ENCODE measurements at places on chromosomes 5 and 9.
A peak's percentile ranks its signal among the peaks of the same experiment; 100 is the strongest.

DNA sequence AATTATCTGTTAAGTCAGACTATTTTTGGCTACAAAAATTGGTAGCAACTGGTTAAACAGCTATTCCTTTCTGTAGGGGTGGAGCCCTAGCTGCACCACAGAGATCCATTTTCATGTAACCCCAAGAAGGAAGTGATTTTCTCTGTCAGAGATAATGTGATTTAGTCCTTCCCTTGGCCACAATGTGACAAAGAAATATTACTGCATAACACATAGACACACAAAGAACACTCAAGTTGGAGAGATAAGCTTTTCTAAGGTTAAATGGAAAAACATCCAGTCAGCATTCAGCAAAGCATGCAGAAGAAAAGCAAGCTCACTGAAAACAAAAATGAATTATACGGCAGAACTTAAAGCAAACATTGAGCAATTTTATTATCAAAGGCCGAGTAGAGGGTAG lies 227.8 kb upstream of the CDH9 start:
- no peak for DNase-seq

DNA sequence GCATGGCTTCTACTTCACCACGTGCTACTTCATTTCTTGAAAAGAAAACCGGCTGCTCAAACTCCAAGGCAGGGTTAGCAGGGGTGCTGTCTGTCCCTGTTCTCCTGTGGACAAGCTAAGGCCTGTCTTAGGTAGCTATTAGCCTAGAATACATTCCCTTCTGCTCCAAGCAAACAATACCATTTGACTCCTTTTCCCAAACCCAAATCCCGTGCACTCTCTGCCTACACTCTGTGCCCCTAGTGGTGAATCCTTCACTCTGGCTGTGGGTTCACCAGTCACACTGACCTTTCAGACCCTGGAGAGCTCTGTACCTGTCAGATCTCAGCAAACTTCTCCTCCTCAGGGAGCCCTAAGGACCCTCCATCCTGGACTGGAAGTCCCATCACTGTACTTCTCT lies 211.6 kb downstream of the SLIT3 start:
- DNase-seq, result no peak

DNA sequence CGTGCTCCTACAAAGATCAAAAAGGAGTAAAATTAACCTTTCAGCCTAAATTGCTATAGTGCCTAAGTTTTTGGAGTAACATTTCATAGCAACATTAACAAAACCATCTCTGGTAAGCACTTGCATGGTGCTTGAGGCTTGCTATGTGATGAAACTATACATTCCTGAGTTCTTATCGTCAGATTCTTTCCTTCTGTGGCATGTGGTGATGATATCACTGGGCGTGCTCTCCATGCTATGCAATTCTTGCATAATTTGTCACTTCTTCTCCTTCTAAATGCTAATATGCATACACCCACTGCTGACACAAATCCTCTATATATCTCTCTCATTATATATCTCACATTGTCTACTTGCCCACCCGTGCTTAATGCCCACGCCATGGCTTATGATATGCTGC lies 2019.9 kb downstream of the MAT2B start:
- peak; percentile 57 for DNase-seq

GRCh38 chr5:133683646-133684596 lies 71.6 kb upstream of the FSTL4 start:
- no peak for DNase-seq

GRCh38 chr9:136204145-136204805 lies 653 bp downstream of the LHX3 start:
- DNase-seq, result no peak

GRCh38 chr5:4868140-4868735 lies 271.9 kb upstream of the ADAMTS16 start:
- no peak for DNase-seq

DNA sequence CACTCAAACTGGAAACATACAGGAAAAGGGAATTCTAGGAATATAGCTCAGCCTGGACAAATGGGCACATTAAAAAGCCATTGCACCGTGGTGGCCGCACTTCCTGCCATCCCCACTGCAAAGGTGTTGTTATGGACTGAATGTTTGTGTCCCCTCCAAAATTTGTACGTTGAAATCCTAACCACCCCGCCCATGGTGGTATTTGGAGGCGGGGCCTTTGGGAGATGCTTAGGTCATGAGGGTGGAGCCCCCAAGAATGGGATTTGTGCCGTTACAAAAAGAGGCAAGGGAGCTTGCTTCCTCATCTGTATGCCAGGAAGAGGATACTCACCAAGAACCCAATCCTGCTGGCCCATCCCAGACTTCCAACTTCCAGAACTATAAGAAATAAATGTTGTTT lies 1.1 kb upstream of the CMBL start:
- DNase-seq, result no peak

All from GF-D8 (cell line).